ENCODE measurements at places on chromosomes 5 and 9.

GRCh38 chr9:106039151-106039935 is 345.0 kb downstream of the TMEM38B start:
- no peak for DNase-seq

DNA sequence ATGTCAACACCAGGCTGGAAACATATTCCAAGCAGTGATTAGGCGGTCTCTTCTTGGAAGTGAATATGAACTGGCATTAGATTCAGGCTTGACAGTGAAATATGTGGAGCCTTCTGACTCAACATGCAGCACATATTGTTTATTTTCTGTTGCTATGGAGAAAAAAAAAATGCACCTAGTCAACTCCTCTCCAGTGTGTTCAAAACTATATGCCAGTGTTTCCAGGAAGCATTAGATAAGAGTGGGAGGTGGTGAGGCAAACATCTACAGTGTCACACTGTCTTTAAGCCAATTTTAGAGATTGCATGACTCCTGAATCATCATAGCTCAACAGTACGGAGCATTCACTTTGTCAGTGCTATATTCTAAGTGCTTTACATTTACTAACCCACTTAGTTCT is 117.9 kb downstream of the HCN1 start:
- DNase-seq, result no peak

DNA sequence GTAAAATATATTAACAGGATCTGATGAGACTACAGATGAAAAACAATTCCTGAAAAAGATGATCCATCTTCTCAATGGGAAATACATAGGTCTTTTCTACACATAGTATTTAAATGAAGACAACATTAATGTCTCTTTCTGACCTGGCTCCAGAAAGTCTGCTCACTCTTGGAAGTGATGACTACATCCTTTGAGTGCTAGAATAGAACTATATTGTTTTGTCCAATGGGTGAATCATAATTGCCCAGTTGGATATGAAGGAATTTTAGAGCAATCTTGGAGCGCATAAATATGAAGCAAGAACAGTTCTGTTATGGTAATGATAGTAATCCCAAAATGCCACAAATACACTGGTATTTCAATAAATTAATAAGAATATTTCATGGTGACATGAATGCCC is 322.1 kb downstream of the DEPDC1B start:
- DNase-seq, result no peak

DNA sequence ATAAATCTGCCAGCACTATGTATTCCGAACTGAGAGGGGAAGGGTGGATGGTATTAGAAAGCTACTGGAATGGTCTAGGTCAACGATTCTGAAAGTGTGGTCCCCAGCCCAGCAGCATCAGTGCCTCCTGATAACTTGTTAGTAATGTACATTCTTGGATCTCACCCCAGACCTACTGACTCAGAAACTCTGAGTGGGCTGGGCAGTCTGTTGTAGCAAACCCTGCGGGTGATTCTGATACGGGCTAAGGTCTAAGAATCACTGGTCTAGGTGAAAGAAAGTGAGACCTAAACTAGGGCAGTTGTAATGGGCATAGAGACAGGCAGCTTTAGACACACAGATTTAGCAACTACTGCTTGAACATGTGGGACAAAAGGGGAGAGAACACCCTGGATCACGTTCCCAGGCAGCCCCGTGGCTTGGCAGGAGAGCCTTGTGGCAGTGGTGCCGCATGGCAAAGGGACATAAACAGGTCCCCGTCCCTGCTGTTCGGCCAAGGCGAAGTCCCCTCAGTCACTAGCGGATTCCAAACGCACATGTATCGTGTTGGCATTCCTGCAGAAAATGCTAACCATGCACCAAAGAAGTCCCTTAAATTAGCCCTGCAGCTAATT is 216.3 kb downstream of the TTLL11 start:
- no peak for DNase-seq

DNA sequence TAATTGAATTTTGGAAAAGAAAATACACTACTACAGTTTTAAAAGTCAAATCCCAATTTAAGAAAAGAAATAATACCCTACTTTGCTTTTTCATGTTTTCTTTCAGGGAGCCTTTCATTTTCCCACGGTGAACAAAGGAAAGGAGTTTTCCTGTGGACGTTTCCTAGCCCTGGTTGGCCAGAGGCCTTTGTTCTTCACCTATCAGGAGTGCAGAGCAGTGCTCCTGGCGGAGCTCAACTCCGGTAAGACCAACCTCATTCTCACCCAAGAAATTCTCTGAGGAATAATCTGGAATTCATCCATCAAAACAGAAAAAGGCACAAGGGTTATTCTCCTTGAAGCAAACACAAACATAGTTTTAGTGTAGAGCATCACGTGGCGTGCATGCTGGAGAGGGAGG is 248.9 kb downstream of the ADGRV1 start:
- peak; percentile 8 for DNase-seq

DNA sequence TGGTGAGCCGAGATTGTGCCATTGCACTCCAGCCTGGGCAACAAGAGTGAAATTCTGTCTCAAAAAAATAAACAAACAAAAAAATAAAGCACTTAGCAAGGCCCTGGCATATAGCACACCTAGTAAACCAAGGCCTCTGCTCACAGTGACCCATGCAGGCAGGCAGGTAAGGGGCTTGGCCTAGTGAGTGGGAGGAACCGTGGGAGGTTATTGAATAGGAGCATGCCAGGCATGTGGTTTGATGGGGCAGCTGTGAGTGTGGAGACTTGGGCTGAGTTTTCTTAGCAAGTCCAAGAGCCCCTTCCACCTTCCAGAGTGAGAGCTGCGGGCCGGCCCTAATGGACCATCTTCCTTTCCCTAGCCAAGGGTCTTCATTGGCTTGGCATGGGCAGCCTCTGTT is 4.5 kb upstream of the NDST1 start:
- DNase-seq, result no peak

DNA sequence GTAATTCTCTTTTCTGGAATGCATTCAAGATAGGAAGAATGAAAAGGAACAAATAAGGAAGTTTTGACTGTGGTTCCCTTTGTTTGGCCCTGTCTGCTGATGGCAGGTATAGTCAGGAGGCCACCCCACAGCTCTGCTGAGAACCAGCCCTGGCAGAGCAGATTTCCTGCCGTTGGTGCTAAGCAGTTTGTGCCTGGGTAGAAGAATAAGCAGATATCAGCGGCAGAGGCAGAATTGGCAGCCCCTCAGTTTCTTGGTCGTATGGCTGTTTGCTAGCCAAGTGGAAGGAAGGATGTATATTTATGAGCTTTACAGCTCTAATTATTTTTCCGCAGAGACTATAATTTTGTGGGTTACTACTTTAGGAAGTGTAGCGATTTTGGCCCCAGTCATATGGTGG is 310.2 kb upstream of the RFX3 start:
- no peak for DNase-seq

- DNase-seq, result no peak
These were observed 51.9 kb downstream of the IPPK start for GRCh38 chr9:92617951-92618510.

DNA sequence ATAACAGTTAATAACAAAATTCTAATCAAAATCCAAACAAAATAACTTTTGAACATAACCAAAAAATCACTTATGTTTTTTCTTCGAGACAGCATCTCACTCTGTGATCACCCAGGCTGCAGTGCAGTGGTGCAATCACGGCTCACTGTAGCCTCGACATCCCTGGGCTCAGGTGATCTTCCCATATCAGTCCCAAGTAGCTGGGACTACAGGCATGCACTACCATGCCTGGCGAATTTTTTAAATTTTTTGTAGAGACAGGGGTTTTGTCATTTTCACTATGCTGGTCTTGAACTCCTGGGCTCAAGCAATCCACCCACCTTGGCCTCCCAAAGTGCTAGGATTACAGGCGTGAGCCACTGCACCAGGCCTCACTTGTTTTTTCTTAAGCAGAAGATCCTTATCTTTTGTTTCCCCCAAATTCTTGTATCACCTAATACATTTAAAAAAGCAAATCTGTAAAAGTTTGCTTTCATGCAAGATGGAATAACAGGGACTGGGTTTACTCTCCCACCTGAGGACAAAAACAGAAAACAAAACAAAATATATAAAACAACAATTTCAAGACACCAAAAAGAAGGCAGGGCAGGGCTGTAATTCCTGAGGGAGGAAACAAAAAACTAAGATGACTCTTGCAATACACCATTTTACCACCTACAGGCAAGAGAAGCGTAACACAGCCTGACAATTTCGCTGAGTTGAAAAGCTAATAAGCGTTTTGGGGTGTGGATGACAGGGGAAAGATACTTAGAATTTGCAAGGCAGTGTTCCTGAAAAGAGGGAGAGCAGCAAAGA is 71.4 kb downstream of the RAPGEF6 start:
- no peak for DNase-seq

GRCh38 chr9:123003466-123003865 is 30.0 kb upstream of the GPR21 start:
- peak; percentile 49 for DNase-seq

- DNase-seq, result no peak
These were observed 114.9 kb downstream of the INVS start for GRCh38 chr9:100213730-100214477.

DNA sequence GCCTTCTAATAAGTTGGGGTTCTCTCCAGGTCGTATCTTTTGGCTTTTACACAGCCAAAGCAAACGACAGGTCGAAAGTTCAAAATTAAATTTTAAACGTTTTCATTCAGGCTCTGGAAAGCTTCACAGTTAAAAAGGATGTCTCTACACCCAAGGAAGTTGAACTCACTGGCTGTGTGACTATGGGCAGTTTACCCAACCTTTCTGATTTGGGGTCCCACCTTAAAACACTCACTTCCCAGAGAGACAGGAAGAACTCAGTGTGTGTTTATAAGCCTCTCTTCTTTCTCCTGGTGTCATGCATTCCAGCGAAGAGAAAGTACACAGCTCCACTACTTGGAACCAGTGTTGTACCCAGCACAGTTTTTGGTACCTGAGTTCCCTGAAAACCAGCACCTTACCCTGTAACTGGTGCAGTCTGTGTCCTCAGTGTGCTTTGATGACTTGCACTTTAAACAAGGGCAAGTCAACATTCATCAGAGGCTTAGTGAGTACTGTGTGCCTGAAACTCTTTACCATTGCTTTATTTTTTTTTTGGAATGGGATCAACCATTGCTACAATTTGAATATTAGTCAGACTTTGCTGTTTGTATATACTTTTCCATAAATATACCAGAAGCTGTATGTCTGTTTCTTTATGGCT is 1.7 kb downstream of the SRD5A1 start:
- DNase-seq, result no peak

GRCh38 chr9:136678624-136679023 is 8.6 kb downstream of the AGPAT2 start:
- DNase-seq, result no peak

DNA sequence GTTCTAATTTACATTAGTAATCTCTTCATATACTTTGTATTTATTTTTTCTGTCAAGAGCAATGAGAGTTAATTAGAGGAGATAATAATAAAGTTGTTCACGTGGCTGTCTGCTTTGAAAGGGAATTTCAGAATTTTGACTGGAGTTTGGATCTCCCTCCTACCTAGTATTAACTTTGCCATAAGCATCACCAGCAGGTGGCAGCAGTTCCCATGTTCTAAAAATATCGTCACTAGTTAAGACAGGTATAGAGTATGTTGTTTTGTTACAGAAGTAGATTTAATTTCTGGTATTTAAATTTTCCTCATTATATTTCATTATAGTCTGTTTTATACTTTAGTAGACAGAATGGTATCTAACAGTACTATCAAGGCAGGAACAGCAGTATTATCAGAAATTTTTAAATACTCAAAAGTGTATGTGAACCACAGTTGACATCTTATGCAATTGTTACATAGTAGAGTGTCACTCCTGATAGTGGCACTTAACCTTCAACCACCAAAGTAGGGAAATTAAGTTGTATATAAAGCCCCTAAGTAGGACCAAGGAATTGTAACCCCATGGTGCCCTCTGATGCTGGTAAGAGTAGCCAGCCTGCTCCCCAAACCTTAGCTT is 20.4 kb downstream of the GNPDA1 start:
- DNase-seq, result peak; percentile 84

DNA sequence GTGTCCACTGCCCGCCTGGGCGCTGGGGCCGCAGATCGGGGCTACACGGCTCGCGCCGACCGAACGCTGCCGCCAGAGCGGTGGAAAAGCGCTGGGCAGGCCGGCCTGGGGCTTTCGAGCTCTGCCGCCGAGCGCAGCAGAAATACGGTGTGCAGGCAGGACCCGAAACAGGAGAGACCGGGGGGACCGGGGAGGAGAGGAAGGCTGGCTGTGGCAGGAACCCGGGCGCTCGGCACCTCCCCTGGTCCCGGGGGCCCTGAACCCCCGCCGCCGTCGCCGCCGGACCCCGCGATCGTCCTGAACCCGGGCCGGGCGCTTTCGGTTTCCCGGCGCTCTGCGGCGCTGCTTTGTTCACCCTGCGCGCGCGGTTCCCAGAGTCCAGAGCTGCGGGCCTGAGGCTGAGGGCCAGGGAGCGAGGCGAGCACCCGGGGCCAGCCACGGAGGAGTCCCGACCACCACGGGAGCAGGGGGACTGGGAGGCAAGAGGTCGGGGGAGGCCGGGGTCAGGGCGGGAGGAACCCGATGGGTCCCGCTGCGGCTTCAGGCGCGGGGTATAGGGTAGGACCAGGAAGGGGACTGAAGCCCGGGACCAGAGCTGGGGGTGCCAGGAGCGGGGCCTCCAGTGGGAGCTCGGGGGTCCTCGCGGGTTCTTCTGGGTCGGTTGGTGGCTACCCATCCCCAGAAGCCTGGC is 12.0 kb downstream of the IRX2 start:
- DNase-seq, result peak; percentile 33

DNA sequence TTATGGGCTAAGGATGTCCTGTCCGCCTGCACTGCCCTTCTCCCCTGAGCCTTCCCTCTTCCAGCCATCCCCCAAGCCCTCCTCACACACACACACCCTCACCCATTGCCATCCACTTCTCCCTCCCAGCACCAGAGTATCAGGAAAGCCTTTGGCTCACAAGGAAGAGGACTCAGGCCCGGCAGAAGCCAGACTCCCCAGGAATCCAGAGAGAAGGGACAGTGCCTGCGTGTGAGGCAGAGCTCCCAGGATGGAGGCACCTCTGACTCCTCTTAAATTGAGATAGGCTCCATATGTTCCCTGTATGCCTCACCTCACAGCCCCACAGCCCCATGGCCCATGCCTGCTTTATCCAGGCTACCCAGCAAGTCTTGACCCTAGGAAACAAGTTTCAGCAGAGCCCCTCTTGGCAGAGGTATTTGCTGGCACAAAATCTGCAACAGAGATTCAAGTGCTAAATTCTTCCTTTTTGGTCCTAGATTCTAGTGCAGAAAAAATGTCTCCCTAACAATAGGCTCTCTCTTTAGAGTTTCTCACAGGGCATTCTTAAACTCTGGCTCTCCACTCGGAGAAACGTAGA is 761 bp downstream of the IL17B start:
- DNase-seq, result no peak

Data from dermis blood vessel endothelial cell (primary cell).